ENCODE measurements at places on chromosomes 11 and 22. TPM values are rescaled to one million over a fixed set of nuclear protein-coding genes. Genes with fewer than 3 reads are reported as not detected.

GRCh38 chr22:37640591-37641560 lies 1.4 kb downstream of the SH3BP1 start:
- no peaks in the 10 kb centered on the region for H3K27me3 ChIP-seq
- H3K4me3 ChIP-seq, result peak overlapping the region; percentile 76
- H3K4me1 ChIP-seq, result peaks cover 3% of the 10 kb centered on the region
- peaks cover 32% of the 10 kb centered on the region for H3K36me3 ChIP-seq

DNA sequence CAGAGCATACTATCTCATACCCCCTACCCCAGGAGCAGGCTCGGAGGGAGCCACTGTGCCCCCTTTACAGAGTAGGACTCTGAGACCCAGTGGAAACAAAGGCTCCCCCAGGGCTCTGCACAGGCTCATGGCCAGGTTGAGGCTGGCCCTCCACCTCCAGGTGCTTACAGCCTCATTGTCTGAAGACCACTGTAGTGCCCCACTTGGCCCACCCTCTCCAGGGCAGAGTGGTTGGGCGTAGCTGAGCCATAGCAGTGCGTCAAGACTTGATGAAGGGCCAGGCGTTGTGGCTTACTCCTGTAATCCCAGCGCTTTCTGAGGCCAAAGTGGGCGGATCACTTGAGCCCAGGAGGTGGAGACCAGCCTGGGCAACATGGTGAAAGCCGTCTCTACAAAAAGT lies 1.7 kb downstream of the ANKRD13D start:
- peak overlapping the region; percentile 90 for H3K4me3 ChIP-seq
- H3K27me3 ChIP-seq, result no peaks in the 10 kb centered on the region
- DNase-seq, result no peak
- peaks cover 4% of the 10 kb centered on the region for H3K4me1 ChIP-seq
- peaks cover 27% of the 10 kb centered on the region for H3K36me3 ChIP-seq

GRCh38 chr11:105582497-105582896 lies 27.4 kb upstream of the GRIA4 start:
- no peak overlapping the region for H3K27ac ChIP-seq
- no peak overlapping the region for H3K4me3 ChIP-seq
- no peaks in the 10 kb centered on the region for H3K27me3 ChIP-seq
- no peak for DNase-seq

DNA sequence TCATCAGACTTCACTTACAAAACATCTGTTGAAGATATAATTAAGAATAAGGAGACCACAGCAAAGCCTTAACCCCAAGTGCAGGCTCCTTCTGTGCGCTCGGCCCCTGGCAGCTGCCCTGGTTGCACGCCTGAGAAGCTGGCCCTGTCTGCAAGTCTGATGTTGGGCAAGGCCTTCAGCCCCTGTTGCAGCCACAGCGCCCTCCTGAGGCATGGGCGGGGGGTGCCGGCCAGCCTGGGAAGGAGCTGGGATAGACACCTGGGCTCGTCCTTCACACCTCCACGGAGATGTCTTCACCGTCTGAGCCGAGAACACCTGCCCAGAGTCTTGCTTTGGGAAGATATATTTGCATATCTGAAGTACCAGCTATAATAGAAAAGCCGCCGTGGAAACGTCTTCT lies 104.1 kb downstream of the MPPED1 start:
- H3K36me3 ChIP-seq, result no peaks in the 10 kb centered on the region
- peak; percentile 74 for DNase-seq
- no peak overlapping the region for H3K27ac ChIP-seq
- no peak overlapping the region for H3K4me3 ChIP-seq
- H3K4me1 ChIP-seq, result no peaks in the 10 kb centered on the region

DNA sequence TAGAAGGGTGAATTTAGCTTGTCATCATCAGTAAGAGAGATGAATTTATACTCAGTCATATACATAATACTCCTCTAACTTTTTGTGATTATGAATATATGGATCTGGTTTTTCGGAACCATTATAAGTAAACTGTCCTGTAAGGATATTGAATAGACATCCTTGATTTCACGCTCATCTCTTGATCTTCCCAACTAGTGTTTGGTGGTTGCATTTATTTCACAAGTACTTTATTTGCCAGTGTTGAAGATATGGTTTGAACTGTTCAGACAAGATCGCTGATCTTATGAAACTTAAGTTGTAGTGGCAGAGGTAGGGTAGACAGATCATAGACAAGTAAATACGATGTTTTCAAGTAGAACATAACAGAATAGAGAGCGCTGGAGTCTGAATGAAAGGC lies 3.0 kb downstream of the FBXO7 start:
- no peaks in the 10 kb centered on the region for H3K36me3 ChIP-seq
- no peak overlapping the region for H3K4me3 ChIP-seq
- no peak overlapping the region for H3K27ac ChIP-seq
- DNase-seq, result no peak
- H3K4me1 ChIP-seq, result peaks cover 3% of the 10 kb centered on the region

- no peak for DNase-seq
- H3K4me3 ChIP-seq, result no peak overlapping the region
- no peaks in the 10 kb centered on the region for H3K4me1 ChIP-seq
- H3K36me3 ChIP-seq, result peaks cover 93% of the 10 kb centered on the region
- H3K27ac ChIP-seq, result no peak overlapping the region
- H3K27me3 ChIP-seq, result no peaks in the 10 kb centered on the region
Observed at GRCh38 chr22:23820748-23821211, 18.0 kb downstream of the DERL3 start.

- H3K4me3 ChIP-seq, result no peak overlapping the region
- no peaks in the 10 kb centered on the region for H3K4me1 ChIP-seq
- no peaks in the 10 kb centered on the region for H3K27me3 ChIP-seq
- peaks cover 1% of the 10 kb centered on the region for H3K36me3 ChIP-seq
- no peak overlapping the region for H3K27ac ChIP-seq
Observed at GRCh38 chr22:32904044-32904443, 102.5 kb downstream of the TIMP3 start.

DNA sequence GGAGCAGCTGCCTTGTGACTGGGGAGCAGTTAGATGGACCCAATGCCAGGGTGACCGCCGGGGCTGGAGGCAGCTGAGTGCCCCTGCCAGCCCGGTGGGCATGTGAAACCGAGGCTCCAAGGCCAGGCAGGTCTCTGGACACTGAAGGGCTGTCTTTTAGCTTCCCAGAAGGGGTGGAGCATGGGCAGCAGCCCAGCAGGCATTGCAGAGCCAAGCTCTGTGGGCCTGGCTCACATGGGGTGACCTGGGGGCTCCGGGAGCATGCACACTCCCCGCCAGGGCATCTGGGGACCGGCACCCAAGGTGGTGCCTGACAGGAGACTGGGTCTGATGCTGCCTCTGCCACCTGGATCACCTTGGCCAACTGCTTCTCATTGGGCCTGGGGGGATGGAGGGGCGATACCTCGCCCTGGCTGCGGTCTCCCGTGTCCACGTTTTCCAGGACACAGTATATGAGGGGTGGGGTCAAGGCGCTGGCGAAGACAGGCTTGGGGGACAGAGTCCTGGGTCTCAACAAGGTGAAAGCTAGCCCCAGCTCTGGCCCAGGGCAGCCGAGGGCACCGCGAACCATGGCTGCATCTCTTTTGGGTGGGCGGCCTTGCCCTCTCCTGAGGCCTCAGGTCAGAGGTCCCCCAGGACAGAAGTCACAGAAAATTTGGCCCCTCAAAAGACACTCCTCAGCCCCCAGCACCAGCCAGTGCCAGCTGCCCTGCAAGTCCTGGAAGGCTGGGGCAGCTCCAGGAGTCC lies 3.5 kb downstream of the INS start:
- no peak overlapping the region for H3K27ac ChIP-seq
- no peak overlapping the region for H3K4me3 ChIP-seq
- no peaks in the 10 kb centered on the region for H3K36me3 ChIP-seq
- no peaks in the 10 kb centered on the region for H3K4me1 ChIP-seq
- DNase-seq, result no peak

GRCh38 chr11:133833898-133834681 lies 11.2 kb downstream of the SPATA19 start:
- H3K4me3 ChIP-seq, result no peak overlapping the region
- no peak for DNase-seq
- peaks cover 1% of the 10 kb centered on the region for H3K36me3 ChIP-seq
- no peaks in the 10 kb centered on the region for H3K27me3 ChIP-seq

DNA sequence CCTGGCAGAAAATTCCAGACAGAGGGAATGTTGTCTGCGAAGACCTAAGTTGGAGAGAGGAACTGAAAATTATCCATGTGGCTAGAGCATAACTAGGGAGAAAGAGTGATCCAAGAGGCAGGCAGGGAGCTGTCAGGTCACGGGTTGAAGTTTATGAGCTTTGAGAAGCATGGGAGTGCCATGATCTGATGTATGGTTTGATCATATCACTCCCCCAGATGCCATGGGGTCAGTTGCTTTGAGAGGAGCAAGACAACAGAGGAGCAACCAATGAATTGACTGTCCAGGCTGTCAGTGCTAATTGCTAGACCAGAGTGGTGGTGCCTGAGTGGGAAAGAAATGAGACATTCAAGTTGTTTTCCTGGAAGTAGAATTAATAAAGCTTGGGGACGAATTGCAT lies 54.0 kb downstream of the CYB5R2 start:
- no peaks in the 10 kb centered on the region for H3K27me3 ChIP-seq
- no peak for DNase-seq
- peaks cover 10% of the 10 kb centered on the region for H3K4me1 ChIP-seq
- H3K27ac ChIP-seq, result no peak overlapping the region
- no peaks in the 10 kb centered on the region for H3K36me3 ChIP-seq

- H3K4me3 ChIP-seq, result no peak overlapping the region
- H3K27ac ChIP-seq, result no peak overlapping the region
- no peak for DNase-seq
- no peaks in the 10 kb centered on the region for H3K27me3 ChIP-seq
- H3K4me1 ChIP-seq, result no peaks in the 10 kb centered on the region
Observed at GRCh38 chr11:72141066-72141465, 5.5 kb downstream of the FOLR3 start.

GRCh38 chr11:113615098-113615497 lies 91.0 kb downstream of the TMPRSS5 start:
- no peak overlapping the region for H3K27ac ChIP-seq
- no peaks in the 10 kb centered on the region for H3K27me3 ChIP-seq
- no peaks in the 10 kb centered on the region for H3K36me3 ChIP-seq
- DNase-seq, result no peak

DNA sequence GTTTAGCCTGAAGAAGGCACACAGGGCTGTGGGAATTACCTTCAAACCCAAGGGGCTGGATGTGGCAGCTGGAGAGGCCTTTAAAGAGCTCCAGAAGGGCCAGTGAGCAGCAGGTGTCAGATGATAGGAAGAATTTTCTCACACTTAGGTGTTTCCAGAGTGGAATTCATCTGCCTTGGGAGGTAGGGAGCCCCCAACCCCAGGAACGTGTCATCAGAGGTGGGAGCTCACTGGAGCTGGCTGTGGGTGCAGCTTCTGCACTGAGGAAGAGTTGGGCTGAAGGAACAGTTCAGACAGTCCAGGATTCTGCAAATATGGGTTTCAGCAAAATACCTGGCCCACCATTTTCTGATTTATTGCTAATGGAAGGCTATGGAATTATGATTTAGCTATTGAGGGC lies 119.5 kb upstream of the LMO1 start:
- H3K4me3 ChIP-seq, result no peak overlapping the region
- no peaks in the 10 kb centered on the region for H3K27me3 ChIP-seq
- no peak for DNase-seq
- no peaks in the 10 kb centered on the region for H3K36me3 ChIP-seq
- no peaks in the 10 kb centered on the region for H3K4me1 ChIP-seq
- H3K27ac ChIP-seq, result no peak overlapping the region

GRCh38 chr11:20934516-20934915 lies 265.1 kb downstream of the NELL1 start:
- H3K4me3 ChIP-seq, result no peak overlapping the region
- no peaks in the 10 kb centered on the region for H3K4me1 ChIP-seq
- H3K36me3 ChIP-seq, result no peaks in the 10 kb centered on the region
- no peak for DNase-seq

DNA sequence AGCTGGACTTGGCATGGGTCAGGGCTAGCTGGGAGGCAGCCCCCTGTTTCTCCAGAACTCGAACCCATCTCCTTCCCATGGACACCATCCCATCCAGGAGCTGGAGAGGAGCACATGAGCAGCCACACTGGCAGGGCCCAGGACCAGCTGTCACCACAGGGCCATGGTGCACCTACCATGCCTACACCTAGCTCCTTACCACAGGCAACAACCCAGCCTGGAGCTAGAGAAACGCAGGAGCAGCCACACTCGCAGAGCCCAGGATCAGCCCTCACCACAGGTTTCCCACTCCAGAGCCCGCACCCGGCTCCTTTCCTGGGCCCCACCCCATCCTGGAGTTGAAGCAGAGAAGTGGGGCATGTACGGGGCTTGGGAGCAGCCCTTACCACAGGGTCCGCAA lies 50.2 kb downstream of the GAB4 start:
- no peak overlapping the region for H3K27ac ChIP-seq
- H3K27me3 ChIP-seq, result no peaks in the 10 kb centered on the region
- DNase-seq, result peak; percentile 17
- peaks cover 5% of the 10 kb centered on the region for H3K36me3 ChIP-seq
- no peaks in the 10 kb centered on the region for H3K4me1 ChIP-seq

GRCh38 chr22:47619631-47620030 lies 857.2 kb downstream of the TBC1D22A start:
- no peak overlapping the region for H3K27ac ChIP-seq
- H3K4me1 ChIP-seq, result no peaks in the 10 kb centered on the region
- H3K36me3 ChIP-seq, result no peaks in the 10 kb centered on the region
- H3K4me3 ChIP-seq, result no peak overlapping the region

DNA sequence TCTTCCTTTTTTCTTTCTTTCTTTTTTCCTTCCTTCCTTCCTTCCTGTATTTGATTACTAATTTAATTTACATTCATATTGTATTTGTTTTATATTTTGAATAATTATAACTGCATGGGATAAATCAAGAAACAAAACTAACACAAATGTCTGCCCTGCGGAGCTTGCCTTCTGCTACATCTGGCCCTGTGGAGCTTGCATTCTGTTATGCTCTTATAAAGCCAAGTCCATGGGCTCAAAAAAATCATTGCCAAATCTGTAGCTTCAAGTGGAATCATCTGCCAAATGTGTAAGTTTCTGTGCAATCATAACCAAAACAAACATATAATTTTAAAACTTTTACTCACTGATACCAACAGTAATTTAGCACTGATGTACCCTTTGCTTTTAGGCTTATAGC lies 8.0 kb upstream of the OR52J3 start:
- no peaks in the 10 kb centered on the region for H3K27me3 ChIP-seq
- no peaks in the 10 kb centered on the region for H3K4me1 ChIP-seq
- H3K4me3 ChIP-seq, result no peak overlapping the region
- no peaks in the 10 kb centered on the region for H3K36me3 ChIP-seq
- no peak for DNase-seq

BIK gene
- total RNA-seq, result 6.8 TPM

GDPD4 gene
- total RNA-seq, result not detected

PTPRJ gene
- 10.6 TPM for total RNA-seq

GGTLC2 gene
- total RNA-seq, result not detected

All from H9 (cell line).